Cortex of kidney (tissue), 1 donor: ENCODE measurements at places on chromosomes 11 and 22.

DNA sequence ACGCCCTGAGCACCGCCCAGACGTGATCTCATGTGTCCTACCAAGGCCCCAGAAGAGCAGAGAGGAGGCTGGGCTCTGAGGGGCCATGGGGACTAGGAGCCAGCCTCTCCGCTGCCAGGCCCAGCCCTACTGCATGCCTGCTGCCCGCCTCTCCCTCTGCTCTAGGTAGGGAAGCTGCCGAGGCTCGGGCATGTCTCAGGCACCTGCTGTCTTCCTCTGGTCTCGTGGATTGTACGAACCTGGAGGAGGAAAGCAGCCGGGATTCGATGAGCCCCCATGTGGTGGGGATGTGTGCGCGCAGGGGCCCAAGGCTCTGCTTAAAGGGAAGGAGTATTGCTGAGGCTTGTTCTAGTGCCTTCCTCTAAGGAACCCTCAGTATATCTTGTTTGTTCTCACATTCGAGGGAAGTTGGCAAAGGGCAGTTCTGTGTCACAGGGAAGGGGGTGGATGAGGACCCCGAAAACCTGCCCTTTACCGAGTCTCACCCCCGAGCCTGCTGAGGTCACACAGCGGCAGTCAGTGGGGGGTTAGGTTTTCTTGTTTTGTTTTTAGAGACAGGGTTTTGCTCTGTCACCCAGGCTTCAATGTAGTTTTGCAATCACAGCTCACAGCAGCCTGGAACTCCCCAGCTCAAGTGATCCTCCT is 21.2 kb downstream of the DAGLA start:
- DNase-seq = no peak

GRCh38 chr11:83166193-83166866 is 9.4 kb downstream of the PCF11 start:
- no peak for DNase-seq

DNA sequence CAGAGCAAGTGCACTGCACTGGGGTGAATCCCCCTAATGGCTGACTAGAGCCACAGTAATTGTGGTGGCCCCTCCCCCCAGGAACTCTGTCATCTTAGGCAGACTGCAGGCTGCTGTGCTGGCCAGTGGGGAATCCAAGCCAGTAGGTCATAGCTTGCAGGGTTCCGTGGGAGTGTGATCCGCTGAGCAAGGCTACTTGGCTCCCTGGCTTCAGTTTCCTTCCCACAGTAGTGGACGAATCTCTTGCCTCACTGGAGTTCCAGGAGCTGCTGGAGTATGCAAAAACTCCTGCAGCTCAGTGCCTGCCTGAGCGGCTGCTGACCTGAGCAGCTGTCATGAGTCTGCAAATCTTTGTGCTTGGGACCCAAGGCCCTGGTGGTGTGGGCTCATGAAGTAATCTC is 13.2 kb downstream of the OOSP3 start:
- DNase-seq = no peak

DNA sequence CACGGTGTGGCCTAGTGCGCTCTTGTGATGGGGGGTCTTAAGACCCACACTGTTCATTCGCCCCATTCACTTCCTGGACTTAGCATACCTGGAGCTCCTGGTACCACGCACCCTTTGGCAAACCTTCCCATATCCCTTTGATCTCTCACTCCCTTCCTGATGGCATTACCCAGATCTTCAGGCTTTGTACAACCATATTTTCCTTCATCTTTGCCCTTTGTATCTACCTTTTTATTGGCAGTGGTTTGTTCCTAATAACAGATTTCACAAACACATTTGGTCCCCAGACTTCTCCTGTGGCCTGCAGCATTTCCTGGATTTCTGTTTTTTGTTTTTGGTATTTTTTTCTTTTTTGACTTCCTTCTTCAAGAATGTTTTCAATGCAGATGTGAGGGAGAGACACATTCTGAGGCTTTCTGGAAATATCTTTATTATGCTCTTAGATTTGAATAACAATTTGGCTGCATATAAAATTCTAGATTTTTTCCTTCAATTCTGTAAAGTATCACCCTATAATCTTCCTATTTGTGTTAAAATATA is 16.1 kb upstream of the IFITM3 start:
- DNase-seq = no peak

DNA sequence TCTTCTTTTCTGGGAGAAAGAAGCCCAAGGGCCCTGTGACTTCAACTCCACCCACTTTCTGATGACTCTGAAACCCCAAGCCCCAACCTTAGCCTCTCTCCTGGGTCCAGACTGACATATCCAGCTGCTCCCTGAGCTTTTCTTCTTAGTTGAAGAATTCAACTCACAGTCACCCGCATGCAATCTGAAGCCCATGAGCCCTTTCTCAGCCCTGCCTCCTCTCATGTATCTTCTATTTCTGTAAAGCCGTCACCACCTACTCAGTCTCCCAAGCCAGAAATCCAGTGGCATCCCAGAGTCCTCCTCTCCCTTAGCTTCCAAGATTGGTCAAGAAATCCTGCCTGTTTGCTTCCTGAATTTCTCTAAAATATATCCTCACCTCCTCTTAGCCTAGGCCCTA is 7.1 kb upstream of the TMA7B start:
- DNase-seq = no peak

DNA sequence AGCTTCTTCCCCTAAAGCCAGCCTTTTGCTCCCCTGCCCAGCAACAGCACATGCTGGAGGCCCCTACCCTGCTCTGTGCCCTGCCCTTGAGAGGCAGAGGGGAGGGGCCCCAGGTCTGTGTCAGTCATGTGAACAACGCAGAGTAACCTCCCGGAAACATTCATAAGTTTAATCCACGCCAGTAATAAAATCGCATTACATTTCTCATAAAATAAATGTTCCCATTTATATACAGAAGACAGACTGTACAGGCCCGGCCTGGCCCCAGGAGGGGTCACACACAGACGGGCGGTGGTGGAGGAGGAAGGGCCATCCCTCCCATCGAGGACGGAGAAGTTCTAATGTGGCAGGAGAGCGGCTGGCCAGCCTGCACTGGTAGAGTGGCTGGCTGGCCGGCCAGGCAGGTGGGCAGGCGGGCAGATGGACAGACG is 39.5 kb downstream of the LMO1 start:
- no peak for DNase-seq

DNA sequence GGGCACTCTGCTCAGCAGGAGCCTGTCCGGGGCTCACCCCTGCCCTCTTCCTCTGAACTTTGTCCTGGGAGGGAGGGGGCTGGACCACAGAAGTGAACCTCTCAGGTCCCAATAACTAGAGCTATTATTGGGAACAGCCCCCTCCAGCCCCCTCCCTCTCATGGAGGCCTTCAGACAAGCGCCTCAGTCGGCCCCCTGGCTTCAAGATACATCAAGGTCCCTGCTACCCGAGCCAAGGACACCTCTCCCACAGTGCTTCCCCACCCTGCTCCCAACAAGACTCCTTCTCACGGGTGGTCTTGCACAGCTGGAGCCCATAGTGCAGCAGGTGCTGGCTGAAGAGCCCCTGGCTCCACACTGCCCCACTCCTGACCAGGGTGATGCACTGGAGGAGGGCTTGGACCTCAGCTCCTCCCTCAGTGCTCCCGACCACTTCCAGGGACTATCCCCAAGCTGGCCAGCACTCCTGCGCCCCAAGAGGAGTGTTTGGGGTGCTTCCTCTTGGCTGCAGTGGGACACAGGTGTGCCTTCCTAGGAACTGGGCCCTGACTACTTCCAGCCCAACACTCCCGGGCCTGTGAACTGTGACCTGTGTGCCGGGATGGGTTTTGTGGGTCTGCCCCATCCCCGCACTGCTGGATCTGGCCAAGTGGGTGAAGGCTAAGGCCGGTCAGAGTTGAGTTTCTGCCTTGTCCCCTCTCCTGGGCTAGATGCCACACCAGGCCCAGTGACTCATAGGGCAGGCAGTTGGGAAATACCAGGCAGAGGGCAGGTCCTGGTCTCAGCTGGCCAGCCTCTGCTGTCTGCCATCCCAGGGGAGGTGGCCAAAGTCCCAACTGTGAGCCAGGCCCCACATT is 2.2 kb downstream of the PNPLA2 start:
- DNase-seq = no peak

GRCh38 chr11:57126766-57127400 is 54.9 kb upstream of the LRRC55 start:
- no peak for DNase-seq

DNA sequence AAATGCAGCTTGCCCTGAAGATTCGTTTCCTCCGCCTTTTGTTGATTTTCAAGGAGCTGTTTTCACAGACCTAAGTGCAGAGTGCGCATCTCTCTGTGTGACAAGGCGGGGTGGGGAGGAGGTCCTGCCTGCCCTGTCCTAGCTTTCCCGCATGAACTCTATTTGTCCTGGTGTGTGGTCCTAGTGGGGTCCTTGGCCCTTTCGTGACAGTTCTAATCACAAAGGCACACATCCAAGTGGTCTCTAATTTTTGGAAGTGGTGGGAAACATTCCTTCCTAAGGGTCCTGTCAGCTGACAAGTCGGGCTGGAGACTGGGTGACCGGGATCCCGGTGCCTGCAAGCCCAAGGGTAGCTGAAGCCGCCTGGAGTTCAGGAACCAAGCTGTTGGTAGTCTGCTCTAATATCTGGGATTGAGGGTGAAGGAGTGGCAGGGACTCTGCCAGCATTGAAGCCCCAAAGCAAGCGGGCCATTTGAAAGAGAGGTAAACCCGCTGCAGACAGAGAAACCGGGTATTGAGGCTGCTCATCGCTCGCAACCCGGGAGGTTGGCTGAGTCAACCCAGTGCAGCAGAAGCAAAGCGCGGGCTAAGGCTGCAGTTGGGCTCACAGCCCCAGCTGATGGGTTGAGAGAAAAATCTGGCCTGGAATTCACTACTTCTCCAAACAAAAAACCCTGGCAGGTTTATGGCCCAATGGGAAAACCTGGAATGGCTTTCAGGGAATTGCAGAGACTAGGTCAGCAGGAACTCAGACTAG is 28.1 kb upstream of the FBXO3 start:
- DNase-seq = no peak

GRCh38 chr11:132692891-132693290 is 839.4 kb downstream of the OPCML start:
- DNase-seq = no peak

- DNase-seq = no peak
Measured at GRCh38 chr11:126214441-126214840, 2.9 kb downstream of the FAM118B start.

GRCh38 chr22:50612528-50613221 is 12.1 kb downstream of the MAPK8IP2 start:
- no peak for DNase-seq

GRCh38 chr11:32939046-32939445 is 46.4 kb downstream of the QSER1 start:
- DNase-seq = no peak

DNA sequence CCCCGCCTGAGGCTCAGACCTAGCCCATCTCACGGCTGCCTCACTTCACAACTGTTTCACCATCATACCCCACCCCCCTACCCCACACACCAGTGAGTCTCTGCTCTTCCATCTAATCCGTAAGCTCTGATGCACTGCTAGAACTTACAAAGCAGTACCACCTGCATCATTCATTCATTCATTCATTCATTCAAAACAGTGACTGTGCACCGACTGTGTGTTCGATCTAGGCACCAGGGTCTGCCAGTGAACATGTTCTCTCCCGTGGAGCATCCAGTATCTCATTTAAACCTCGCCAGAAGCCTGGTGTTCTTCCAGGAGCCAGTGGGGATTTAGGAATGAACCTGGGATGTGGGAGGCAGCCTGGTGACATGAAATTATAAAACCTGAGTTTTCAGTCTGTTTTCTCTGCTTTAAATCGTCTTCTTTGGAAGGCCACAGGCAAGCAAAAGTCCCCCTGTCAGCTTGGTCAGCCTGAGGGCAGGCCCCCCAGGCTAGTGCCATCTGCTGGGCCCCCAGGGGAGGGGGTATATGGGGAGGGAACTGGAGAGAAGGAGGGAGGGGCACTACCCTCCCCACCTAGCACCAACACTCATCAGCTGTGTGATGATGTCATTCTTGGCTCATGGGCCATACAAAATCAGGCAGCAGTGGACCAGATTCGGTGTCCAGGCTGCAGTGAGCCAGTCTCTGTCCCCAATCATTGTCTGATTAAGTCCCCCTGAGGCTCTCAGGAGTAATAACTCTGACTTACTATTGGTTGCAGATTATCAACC is 18.4 kb downstream of the TMPRSS6 start:
- no peak for DNase-seq

DNA sequence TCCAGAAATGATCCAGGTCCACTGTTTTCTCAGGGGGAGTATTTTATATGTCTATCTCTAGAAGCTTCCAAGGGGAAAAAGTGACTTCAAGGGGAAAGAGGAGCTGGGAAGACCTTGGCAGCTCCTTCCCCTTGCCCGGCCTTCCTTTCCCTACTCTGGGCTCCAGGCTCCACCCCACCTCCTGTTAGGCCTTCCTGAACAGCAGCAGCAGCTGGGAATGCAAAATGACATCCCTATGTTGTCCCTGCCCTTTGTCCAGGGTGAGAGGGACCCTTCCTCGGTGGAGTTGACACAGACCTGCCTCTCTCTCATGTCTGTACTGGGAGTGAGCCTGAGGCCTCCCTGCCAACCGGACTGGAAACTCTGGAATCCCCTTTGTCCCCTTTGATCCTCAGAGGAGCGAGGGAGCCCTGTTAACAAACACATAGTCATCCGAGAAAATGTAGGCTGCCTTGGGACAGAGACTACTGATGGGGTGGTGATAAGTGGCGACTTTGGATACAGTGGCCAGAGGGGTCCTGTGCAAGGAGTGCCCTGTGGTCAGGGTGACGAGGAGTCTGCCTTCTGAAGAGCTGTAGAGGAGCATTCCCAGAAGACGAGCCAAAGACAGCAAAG is 9.0 kb upstream of the MALAT1 start:
- no peak for DNase-seq

- DNase-seq = no peak
Measured at GRCh38 chr11:70159627-70160570, 43.2 kb upstream of the FADD start.
